ENCODE measurements at places on chromosomes 11 and 22.

GRCh38 chr11:92888696-92889095 is 80.8 kb upstream of the MTNR1B start:
- DNase-seq: no peak

DNA sequence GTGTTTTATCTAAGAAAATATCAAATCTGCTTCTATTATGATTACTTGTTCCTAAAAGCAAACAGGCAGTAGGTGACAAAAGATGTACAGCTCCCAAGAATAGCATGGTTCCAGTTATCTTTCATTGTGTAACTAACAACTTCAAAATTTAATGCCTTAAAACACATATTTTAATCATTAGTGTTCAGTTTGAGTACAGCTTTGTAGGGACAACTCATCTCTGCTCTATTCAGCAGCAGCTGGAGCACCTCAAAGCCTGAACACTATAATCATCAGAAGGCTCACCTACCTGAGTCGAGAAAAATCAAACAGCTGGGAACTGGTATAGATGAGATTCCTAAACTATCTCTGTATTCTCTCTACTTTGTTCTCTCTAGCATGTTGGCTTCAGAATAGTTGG is 24.3 kb upstream of the OR5B12 start:
- no peak for DNase-seq

- DNase-seq: no peak
Observed at GRCh38 chr11:15430381-15430780, 315.7 kb downstream of the INSC start.

- no peak for DNase-seq
Observed at GRCh38 chr22:47289336-47289985, 527.0 kb downstream of the TBC1D22A start.

DNA sequence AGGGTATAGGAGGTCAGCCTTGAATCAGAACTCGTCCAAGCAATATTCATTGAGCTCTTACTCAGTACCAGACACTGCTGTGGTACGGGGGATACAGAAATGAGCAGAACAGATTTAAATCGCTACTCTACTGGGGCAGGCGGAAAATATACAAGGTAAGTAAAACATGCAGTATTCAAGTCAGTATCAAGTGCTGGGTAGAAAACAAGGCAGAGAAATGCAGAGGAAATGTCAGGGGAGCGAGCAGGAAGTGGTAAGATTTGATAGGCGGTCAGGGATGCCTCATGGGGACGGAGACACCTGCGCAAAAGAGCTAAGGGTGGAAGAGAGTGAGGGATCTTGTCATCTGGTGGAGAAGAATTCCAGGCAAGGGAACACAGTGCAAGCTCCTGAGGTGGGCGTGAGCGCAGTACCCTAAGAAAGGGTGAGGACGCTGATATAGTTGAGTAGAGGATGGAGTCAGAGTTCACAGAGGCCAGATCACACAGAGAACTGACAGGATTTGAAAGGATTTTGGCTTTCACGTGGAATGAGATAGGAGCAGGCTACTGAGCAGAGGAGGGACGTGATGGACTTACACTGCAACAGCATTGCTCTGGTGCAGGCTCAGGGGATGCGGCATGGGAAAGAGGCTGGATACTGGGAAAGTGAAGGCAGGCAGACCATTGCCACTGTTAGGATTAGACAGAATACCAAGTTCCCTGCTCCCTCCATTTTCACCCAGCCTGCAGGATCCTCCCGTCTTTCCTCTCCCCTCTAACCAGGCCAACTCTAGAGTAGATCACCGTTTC is 35.8 kb downstream of the SC5D start:
- DNase-seq: no peak

DNA sequence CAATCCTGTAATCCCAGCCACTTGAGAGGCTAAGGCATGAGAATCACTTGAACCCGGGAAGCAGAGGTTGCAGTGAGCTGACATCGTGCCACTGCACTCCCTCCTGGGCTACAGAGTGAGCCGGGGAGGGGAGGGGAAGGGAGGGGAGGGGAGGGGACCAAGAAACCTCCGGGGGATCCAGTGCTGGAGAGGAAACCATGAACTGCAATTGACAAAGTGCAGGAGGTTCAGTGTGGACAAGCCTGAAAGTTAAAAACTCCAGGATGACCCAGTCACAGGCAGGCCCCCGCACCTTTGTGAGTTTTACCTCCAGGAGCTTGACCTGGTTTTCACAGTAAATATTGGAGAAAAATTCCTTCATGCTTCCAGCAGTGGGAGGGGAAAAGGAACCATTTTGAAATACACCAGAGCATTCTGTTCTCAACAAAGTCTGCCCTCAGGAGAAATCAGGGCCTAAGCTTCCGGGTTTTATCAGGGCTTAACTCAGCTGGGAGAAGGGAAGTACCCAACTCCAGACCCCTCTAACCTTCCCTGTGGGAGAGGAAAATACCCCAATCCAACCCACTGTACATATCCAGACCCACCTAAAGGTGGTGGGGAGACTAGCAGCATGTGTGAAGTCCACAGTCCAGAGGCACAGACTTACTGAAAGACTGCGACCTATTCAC is 15.5 kb upstream of the ZFTA start:
- no peak for DNase-seq

- no peak for DNase-seq
Observed at GRCh38 chr11:66008468-66009101, 3.2 kb upstream of the CST6 start.

GRCh38 chr22:48887394-48888332 is 940.0 kb downstream of the BRD1 start:
- no peak for DNase-seq

DNA sequence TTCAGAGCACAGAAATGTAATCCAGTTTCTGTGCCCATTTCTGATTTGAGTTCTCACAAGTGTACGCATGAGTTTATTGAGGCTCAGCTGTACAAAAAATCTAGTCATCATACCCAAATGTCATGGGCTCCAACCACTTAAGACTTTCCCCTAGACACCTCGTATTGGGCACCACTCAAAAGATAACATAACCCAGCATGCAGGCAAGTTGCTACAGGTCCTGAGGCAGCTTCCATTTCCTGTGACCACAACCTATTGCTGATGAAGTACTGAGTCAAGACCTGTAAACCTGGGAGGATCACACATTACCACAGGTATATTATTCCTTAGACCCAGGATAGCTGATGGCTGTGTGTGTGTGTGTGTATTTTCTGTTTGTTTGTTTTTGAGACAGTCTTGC is 95.2 kb downstream of the MRTFA start:
- no peak for DNase-seq

GRCh38 chr22:30252411-30253204 is 6.0 kb upstream of the LIF start:
- DNase-seq: no peak

DNA sequence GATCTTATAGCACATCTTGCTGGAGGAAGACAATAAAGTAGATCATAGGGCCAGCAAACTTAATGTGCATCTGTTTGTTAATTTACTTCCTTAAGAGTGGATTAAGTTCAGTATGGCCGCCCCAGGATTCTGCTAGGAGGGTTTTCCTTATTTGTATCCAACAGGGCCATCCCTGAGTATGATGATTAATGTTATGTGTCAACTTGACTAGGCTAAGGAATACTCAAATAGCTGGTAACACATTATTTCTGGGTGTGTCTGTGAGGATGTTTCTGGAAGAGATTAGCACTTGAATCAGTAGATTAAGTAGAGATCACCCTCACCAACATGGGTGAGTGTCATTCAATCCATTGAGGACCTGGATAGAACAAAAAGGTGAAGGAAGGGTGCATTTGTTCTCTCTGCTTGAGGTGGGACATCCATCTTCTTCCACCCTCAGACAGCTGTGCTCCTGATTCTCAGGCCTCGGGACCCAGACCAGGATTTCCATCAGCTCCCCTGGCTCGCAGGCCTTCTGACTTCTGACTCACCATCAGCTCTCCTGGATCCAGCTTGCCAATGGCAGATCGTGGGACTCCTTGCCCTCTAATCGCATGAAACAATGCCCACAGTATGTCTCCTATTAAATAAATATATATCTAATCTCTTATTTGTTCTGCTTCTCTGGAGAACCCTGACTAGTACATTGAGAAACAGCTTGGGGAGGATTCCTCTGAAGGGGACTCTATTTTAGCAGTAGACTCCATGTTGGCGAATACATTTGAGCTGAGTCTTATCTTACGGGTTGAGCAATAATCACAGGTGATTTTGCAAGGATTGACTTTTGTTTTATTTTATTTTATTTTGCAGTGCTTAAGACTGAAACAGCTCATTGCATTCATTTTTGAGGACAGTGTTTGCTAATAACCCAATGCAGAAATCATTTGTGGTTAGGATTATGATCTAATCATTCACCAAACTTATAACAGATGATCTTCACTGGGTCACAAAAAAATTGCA is 9.0 kb upstream of the ZBTB44 start:
- DNase-seq: no peak

Measured in ACHN (cell line).